ENCODE measurements at places on chromosomes 1 and 21.

DNA sequence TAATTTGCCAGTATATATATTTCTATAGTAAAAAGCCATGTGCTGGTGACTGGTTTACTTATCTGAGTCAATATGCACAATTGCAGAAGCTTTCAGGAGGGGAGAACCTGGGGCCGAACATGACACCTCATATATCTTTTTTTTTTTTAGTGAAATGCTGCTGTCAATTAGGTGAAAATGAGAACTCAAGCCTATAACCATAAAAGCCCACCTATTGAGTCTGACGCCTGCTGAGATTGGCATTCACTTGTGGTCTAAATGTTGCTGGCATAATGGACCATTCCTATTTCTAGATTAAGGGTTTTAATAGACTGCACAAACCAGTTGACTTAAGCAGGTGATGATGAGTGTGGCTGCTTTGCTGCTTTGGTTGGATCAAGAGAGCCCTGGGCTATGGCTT is 10.8 kb downstream of the NTMT2 start:
- no peak for DNase-seq

DNA sequence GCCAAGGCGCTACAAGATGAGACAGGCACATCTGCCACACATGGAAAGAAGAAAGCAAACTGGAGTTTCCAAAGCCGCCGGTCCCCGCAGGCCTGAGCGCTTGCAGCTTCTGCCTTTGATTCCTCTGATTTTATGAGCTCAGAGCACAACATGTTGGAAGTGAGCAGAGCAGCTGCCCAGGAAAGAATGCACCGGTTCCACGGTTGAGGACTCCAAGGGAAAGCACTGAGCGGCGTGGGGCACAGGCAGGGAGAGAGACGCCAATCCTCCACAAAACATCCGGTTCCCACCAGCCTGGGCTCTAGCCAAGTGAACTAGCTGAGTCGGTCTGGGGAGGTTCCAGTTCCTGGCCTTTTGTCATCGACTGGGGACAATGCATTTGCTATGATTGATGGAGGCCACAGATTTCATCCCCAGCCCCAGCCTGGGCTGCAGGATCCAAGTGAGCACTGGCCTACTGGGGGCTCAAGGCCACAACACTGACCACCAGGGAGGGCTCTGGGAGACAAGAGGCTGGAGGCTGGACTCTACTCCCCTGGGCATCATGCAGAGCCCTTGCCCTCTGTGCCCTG is 253.1 kb upstream of the IRF2BP2 start:
- DNase-seq = peak; percentile 63

DNA sequence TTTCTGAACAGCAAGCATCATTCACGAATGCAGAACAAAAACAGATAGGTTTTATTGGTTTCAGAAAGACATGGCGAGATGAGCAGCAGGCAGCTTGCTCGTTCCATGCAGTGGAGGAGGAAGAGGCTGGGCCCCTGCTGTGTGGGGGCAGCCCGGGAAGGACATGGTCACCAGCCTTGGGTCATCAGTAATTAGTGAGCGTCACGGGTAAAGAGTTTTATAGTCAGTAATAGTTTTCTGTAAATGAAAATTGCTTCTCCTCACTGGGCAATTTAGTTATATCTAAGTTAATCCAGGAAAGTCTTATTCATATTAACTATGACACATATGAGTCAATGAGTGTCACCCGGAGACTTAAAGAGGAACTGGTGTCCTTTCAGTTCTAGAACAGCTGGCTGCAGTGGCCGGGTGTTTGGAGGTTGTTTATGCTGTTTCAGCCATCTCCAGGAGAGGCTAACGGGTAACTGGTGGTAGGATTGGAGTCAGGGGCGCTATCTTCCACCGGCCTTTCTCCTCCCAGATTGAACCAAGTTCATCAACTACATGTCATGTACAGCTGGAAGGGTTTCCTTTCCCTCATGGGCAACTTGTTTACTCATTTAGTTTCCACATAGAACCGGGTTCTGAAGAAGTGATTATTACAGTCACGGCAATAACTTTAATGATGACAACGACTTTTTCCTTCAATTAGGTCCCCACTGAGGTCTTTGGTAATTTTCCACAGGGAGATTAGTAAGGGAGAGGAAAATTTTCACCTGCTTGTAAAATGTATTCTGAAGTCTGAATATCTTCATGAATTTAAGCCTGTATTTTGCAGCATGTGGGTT is 34.6 kb upstream of the SLC45A1 start:
- DNase-seq = no peak

DNA sequence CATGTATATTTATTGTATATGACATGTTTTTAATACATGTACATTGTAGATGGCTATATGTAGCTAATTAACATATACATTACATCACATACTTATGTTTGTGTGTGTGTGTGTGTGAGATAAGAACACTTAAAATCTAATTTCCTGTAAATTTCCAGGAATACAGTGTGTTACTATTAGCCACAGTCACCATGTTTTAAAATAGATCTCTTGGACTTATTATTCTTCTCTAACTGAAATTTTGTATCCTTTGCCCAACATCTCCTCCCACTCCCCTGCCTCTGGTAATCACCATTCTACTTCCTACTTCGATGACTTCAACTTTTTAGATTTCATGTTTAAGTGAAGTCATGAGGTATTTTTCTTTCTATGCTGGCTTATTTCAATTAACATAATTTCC is 64.8 kb downstream of the FCRL5 start:
- DNase-seq = no peak

DNA sequence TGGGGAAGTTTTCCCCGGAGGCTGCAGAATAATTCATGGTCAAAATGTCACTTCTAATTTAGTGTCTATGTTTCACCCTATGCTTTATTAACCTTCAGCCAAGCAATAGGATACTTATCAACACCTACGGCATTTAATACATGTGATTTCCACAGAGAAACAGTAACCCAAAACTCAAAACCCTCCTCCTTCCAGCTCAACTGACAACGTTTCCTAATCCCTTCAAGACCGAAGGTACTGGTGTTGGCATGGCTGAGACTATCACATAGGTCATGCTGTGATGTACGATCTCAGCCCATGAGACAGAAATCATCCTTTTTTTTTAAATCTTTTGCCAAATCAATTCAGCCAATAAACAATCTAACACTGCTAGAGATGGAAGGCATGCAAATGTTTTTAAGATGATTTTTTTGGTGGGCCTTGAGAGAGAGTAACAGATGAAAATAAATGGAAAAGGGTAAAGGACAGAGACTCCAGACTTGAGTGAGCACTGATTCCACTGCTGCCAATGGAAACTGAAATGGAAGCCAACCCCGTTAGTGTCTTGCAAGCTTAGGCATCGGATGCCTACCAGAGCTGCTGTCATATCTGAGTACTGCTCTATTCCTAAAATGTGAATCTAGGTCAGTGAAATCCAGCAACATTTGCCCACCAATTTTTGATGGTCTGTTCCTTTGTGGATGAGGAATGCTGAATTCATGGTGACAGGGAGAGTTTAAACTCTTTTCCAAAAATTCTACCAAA is 63.4 kb upstream of the BCL10 start:
- no peak for DNase-seq

GRCh38 chr1:23185381-23185780 is 16.7 kb upstream of the LUZP1 start:
- DNase-seq = no peak

DNA sequence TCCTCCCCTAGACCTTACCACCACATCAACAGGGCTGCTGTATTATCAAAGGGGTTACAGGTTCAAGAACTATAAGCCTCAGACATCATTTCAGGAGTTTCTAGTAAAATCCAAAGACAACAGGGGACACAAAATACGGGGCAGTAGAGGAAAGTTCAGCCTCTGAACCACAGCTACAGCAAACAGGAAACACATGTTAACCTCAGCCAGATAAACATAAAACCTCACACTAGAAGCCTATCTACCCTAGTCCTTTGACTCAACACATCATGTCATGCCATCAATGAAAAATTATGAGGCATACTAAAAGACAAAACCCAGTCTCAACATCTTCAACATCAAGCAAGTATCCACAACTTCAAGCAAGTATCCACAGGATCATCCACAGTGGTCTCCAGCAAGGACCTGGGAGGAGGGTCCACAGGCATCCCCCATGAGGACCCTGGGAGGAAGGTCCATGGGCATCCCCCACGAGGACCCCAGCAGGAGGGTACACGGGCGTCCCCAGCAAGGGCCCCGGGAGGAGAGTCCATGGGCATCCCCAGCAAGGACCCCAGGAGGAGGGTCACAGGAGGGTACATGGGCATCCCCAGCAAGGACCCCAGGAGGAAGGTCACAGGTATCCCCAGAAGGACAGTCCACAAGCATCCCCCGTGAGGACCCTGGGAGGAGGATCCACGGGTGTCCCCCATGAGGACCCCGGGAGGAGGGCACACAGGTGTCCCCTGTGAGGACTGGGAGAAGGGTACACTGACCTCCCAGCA is 440.0 kb downstream of the MATN1 start:
- no peak for DNase-seq

GRCh38 chr1:119827010-119827409 is 15.8 kb upstream of the REG4 start:
- DNase-seq = no peak

GRCh38 chr1:93076268-93076667 is 2.8 kb upstream of the MTF2 start:
- DNase-seq = no peak

DNA sequence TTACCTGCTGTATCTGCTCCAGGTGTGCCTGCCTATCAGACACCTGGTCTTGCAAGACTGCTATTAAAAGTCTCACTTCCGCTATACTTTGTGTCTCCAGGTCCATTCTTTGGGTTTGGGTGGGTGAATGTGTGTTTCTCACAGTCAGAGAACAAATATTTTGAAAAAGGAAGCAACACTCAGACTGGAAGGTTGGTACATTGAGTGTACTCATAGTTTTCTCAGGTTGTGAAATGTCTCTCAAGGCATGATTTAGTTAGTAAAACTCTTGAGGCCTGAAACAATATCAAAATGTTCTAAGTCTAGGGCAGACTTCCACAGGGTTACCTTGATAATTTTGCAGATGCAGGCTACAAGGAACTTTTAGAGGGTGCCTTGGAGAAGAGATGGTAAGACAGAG is 429.9 kb upstream of the ZRANB2 start:
- DNase-seq = no peak

DNA sequence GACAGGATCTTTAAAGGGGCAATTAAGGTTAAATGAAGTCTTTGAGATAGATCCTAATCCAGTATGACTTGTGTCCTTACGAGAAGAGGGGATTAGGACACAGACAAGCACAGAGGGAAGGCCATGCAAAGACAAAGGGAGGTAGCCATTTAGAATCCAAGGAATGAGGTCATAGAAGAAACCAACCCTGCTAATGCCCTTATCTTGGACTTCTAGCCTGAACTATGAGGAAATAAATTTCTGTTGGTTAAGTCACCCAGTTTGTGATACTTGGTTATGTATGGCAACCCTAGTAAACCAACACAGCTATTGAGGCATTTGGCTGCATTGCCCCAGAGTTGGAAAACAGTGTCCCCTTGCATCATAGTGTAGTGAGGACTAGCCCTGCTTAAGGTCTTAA is 121.3 kb downstream of the MAST2 start:
- peak; percentile 31 for DNase-seq

DNA sequence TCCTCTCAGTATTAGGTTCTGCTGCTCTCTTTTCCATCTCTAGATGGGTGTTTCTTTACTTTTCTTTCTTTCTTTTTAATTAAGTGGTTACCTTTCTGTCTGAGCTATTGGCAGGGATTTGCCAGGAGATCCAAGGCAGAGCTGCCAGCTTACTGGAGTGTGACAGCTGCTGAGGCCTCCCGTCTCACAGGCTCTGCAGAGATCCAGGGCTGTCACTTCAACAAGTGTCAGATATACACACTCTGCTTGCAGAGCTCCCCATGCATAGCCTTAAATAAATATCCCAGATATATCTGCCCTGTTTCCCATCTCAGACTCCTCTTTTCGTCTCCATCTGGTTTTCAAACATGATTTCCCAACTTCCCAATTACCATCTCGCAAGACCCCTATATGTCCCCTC is 124.3 kb downstream of the NOS1AP start:
- no peak for DNase-seq

DNA sequence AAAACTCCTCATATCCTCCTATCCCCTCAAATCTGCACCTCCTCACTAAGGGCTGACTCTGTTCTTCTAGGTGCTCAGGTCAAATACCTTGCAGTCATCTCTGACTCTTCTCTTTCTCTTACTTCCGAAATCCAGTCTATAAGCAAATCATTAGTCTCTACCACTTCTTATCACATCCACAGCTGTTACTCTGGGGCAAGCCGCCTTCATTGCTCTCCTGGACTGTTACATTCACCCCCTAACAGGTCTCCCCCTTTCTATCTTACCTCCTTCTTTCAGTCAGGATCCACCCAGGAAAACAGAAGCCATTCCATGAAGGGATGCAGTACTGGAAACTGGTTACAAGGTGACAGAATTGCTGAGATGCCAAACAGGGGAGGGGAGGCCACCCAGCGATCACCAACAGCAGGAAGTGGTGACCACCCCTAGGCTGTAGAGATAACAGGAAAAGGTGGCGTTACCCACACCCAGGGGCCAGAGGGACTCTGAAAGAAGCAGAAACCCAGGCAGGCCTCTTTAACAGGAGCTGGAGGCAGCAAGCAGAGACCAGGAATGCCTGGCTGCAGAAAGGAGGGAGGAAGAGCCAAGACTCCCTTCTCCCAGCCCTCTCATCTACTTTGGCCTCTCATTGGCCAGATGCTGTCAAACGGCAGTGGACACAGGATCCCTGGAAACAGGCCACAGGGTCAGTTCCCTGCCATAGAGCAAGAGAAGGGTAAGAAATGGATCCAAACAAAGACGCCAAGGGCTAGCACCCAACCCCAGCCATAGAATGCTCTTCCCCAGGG is 55.5 kb upstream of the FOXO6 start:
- DNase-seq = no peak

- no peak for DNase-seq
Measured at GRCh38 chr1:205917466-205918238, 25.6 kb downstream of the SLC26A9 start.

- DNase-seq = peak; percentile 80
Measured at GRCh38 chr1:169928438-169929209, 34.9 kb upstream of the SCYL3 start.

- DNase-seq = no peak
Measured at GRCh38 chr1:229370601-229371021, 27.8 kb upstream of the CCSAP start.

DNA sequence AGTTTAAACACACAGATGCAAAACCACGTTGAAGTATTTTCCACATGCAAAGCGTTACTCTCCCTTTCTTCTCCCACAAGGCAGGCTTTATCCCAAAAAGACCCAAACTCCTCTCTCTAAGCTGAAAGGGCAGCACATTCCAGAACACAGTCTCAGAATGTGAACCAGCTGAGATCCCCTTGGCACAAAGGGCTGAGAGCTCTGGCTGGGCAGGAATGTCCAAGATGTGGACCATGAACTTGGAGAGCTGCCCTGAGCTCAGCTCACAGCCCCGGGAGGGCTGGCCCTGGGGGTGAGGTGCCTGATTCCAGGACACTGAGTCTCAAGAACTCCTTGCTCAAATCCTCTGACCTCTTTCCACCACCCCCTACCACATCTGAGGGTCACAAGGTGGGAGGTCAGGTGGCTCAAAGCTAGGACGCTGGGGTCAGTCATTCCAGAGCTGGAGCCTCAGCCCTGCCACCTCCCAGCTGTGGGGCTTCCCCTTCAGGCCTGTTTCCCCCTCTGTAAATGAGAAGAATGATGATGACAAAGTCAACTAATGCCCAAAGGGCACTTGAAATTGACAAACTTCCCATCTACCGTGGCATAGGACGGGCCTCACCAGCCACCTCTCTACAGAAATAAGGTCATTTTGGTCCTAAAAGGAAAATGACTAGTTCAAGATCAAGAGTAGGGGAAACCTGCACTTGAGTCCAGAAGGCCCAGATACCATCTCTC is 11.5 kb downstream of the ALDH4A1 start:
- DNase-seq = peak; percentile 49

- DNase-seq = no peak
Measured at GRCh38 chr21:40269239-40269638, 402.0 kb downstream of the PCP4 start.
